H1 (cell line): ENCODE measurements at places on chromosomes 2 and 18. TPM values are rescaled to one million over a fixed set of nuclear protein-coding genes. Genes with fewer than 3 reads are reported as not detected.

Gene C18orf63
- total RNA-seq = not detected in 2 replicates

GRCh38 chr2:37820471-37820986 lies 104.6 kb upstream of the RMDN2 start:
- DNase-seq = no peak

DNA sequence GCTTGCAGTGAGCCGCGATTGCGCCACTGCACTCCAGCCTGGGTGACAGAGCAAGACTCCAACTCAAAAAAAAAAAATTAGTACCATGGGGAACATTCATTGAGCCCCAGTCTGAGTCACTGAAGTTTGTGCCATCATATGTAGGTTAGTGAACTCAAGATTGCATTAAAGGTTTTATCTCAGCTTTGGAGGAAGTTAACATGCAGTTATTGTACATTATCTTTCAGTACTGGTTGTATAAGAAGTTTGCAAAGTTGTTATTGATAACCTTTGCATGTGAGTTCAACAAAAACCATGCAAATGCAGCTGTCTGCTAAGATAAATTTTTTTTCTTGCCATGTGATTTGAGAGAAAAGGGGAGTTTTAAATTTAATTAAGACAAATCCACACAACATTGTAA lies 95.7 kb downstream of the MEIS1 start:
- no peak for DNase-seq

Gene CREG2
- 2.0 and 2.2 TPM in 2 replicates for total RNA-seq

- DNase-seq = no peak
Measured at GRCh38 chr2:18907508-18907907, 318.1 kb upstream of the NT5C1B start.

DNA sequence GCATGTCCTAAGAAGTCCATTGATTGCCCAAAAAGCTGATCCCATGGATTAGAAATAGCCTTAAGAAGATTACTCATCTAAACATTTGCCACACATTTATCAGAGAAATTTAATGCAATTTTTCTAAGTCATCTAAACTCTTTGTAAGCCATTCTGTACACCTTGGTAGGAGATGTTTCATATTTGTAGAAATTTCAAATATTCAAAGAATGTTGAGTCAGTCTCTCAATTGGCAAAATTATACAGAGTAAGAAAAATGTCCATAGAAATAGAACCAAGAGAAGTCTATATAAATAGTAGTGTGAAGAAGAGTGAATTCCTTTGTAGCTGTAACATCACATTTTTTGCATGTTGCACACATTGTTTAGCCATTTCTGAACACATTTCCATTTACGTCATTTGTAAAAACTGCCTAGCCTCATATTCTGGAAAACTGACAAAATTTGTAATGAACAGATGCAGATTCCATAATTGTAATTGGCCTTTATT lies 128.6 kb downstream of the MSTN start:
- DNase-seq = no peak

DNA sequence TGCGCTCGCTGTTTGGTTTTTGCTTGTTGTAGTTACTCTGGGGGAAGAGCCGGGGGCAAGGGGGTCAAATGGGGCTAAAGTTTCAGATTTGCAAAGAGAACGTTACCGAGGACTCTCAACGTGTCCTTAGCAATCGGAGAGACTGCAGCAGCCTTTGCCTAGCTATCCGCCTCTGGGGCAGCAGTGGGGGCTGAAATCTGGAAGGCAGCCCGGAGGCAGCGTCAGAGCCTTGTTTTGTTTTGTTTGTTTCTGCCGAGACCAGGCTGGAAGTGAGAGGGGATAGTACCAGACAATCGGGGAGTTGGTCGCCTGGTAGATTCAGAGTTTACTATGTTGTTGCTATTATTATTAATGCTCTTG lies 1.2 kb downstream of the CDH20 start:
- no peak for DNase-seq

DNA sequence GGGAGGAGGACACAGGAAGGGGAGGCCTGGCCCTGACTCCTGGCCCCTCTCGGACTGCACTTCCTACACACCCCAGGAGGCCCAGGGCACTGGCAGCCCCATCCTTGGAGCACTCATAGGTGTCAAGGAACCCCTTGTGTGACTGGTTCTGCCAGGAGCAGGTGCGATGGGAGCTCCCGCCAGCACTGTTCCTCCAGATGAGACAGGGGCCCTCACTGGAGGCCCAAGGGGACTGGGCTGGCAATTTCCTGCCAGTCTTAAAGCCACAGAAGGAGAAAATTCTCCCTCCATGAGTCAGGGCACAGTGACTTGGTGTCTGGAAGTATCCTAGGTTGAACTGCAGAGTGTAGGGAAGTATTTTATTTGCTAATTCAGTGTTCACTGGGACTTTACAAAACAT lies 42.8 kb upstream of the MAL start:
- DNase-seq = no peak

Gene DUSP19
- 2.1 and 2.3 TPM in 2 replicates for total RNA-seq

- no peak for DNase-seq
Measured at GRCh38 chr2:150212722-150213171, 274.7 kb downstream of the RND3 start.

DNA sequence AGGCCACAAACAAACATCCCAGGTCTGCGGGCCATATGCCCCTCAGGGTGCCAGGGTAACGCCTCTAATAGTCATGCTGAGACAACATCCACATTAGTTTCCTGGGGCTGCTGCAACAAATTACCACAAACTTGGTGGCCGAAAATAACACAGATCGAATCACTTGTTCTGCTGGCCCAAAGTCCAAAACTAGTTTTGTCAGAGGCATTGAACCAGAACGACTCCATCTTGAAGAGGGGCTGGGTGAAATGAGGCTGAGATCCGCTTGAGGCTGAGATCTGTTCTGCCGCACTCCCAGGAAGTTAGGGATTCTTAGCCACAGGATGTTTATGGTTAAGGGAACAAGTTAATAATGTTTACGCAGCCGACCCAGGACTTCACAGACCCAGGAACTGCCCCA lies 66.7 kb downstream of the COPS8 start:
- DNase-seq = no peak

DNA sequence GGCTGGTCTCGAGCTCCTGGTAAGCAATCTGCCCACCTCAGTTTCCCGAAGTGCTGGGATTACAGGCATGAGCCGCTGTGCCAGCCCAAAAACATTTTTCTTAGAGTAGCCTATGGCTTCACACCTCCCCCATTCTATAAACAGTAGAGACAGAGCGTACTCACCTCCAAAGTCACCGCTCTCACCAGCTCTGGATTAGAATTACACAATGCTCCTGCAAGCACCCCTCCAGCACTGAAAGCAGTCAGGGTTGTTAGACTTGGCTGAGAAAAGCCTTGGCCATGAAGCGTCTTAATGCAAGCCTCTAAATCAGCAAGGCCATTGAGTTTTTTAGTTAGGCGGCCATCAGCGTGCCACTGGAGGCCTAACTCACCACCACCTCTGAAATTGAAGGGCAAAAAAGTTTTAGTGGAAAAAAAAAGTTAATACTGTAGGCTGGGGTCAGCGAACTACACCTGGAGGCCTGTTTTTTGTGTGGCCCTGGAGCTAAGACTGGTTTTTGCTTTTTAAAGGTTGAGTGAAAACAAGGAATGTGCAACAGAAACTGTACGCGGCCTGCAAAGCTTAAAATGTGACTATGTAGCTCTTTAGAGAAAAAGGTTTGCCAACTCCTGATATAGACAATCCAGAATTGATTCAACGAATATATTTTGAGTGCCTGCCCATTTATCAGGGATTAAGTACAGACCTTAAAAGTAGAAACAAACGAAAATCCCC lies 34.6 kb downstream of the PREPL start:
- no peak for DNase-seq

DNA sequence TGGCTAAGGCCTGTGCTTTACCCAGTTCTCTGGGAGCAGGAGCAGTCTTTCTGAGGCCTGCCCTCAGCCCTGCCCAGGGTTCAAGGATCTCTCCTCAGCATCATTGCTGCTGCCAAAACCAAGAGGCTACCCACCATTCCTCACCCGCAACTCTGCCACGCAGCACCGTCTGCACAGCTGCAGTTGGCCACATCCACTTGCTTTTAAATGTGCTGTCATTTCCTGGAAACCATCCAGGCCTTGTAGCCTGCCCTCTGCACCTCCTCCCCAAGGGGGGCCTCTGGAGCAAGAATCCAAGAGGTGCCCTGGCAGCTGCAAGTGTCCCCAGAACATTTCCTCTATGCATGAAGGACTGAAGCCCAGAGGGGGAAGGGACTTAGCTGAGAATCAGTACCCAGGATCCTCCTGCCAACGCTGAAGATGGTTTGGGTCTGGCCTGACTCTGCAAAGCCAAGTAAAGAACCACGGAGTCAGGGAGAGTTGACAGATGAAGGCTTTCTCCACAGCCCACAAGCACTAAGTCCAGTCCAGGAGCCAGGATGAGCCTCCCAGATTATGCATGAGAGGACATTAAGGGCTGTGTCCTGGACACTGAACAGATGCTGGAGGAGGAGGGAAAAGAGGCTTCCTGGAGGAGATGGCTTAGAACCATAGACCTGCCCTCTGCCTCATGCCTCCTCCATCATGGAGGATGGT lies 14.9 kb downstream of the EMX1 start:
- no peak for DNase-seq

Gene DSG2
- total RNA-seq = 138 and 144 TPM in 2 replicates

Gene TCF4
- 113 and 118 TPM in 2 replicates for total RNA-seq

DNA sequence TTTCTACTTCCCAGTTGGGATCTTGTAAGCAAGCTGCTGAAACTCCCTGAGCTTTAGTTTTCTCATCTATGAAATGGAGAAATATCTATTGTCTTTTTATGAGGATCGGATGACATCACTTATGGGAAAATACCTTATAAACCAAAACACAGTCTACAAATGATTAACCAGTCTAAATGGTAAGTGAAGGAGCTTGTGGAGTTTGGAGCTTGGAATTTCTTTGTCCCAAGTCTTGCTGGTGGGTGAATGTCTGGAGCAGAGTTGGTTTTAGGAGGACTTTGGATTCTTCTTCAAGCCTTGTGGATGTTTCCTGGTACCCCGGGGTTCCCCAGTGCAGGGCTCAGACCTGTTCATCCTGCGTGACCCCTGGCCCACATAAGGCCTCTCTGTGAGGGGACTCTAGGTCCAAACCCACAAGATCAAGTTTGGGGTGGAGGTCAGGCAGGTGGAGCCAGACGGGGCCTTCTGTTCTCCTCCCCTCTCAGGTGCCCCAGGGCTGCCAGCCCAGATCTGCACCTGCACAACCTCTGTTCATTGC lies 43.2 kb downstream of the FOSL2 start:
- no peak for DNase-seq

DNA sequence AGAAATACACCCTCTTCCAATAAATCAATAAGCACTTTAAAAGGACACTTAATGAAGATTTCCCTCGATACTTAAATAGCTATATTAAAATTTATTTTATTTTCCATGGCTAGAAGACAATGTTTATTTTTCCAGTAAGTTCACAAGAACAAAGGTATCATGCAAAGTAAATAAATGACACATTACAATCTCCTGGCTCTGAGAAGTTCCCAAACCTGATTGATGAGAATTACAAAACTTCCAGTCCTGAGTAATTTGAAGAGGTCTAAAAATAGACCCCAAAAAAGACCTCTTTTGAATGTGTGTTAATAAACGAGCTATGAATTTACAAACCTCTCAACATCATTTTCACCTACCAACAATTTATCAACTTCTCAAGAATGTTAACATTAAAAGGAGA lies 1.5 kb upstream of the PEX13 start:
- no peak for DNase-seq

GRCh38 chr2:102359527-102359926 lies 3.9 kb downstream of the IL18R1 start:
- no peak for DNase-seq

- DNase-seq = no peak
Measured at GRCh38 chr2:217010173-217010572, 150.3 kb upstream of the TNP1 start.

DNA sequence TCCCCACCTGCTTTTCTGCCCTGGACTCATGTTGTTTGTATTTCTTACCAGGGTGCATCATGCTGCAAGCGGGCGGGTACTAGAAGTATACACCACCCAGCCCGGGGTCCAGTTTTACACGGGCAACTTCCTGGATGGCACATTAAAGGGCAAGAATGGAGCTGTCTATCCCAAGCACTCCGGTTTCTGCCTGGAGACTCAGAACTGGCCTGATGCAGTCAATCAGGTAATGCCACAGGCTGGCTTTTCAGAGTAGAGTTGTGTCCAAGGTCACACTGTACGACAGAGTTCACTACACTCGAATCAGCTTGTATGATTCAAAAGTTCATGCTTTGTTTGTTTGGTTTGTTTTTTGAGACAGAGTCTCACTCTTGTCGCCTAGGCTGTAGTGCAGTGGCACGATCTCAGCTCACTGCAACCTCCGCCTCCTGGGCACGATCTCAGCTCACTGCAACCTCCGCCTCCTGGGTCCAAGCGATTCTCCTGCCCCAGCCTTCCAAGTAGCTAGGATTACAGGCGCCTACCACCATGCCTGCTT lies 19.4 kb downstream of the SRSF7 start:
- no peak for DNase-seq

DNA sequence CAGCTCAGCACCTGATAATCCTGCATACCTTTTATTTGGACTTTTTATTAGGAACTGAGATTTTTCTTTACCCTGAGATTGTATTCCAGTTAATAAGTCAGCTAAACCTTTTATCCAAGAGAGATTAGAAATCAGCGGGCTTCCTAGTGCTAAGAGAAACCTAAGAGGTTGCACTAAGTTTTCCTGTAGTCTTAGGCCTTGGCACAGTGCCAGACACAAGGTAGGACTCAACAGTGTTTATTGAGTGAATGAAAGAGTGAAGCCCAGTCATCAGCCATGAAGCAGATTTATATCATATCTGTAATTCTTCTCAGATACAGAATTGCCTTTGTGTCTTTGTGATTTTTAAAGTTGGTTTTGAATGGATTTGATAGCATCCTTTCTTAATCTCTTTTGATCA lies 13.6 kb downstream of the OTX1 start:
- no peak for DNase-seq

DNA sequence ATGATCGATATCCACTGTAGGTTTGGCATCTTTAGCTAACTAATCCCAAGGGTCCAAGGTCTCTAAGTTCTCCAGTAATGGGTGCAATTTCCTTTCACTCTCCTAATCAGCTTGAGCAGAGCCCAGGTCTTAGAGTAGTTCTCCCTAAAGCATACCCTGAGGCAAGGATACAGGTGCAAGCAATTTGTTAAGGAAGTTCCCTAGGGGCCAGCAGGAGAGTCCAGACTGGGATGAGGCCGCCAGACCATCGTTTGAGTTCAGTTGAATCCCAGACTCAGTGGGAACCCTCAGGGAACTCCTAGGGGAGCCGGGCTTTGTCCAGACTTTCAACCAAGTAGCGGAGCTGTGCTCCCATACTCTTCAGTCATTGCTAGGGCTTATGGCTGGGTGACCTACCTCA lies 835.4 kb upstream of the CDH2 start:
- no peak for DNase-seq

Gene LRRC30
- not detected in 2 replicates for total RNA-seq

- no peak for DNase-seq
Measured at GRCh38 chr18:22726469-22726868, 206.7 kb upstream of the RBBP8 start.
